ENCODE measurements at places on chromosomes 7 and 10.

- DNase-seq, result peak; percentile 28
Observed at GRCh38 chr7:55309040-55309991, 55.8 kb upstream of the LANCL2 start.

GRCh38 chr7:93148727-93149126 is 542 bp upstream of the SAMD9L start:
- DNase-seq, result no peak

DNA sequence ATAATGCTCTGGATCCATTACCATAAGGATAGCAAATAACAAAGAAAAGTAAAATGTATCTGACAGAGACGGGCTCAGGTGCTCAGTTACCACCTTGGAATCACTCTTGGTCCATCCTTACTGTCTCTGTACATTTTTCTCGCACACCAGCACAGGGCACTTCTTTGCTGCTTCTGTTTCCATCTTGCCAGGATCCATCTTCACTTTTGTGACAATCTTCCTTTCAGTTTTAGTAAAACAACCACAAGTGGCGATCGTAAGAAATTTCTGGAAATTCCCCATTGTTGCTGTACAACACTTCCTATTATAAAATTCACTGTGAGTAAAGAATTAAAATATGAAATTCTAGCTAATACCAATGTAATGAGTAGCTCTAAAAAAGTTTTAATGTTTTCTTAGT is 695.5 kb downstream of the GRM8 start:
- DNase-seq, result no peak

GRCh38 chr10:104036069-104036384 is 49.7 kb downstream of the COL17A1 start:
- DNase-seq, result no peak

DNA sequence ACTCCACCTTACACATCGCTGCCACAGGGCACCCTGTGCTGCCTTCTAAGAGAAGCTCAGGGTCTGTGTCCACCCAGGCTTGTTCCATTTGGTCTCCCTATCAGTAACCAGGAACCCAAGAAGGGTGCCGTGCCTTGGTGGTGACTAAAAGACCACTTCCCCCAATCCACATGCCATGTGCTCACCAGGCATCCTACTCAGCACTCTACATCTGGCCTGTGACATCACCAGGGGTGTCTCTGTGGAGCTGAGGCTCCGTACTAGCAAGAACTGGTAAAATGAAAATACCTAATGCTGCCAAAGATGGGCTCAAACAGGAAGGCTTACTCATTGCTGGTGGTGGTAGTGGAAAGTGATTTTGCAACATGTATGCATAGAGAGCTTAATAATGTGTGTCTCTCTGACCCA is 19.0 kb upstream of the C10orf71 start:
- no peak for DNase-seq

- peak; percentile 54 for DNase-seq
Observed at GRCh38 chr10:124641282-124642087, 102.7 kb downstream of the FAM53B start.

- DNase-seq, result no peak
Observed at GRCh38 chr7:28067171-28067570, 113.4 kb downstream of the JAZF1 start.
